Cortex of kidney (tissue), 1 donor: ENCODE measurements at places on chromosomes 4 and X.

DNA sequence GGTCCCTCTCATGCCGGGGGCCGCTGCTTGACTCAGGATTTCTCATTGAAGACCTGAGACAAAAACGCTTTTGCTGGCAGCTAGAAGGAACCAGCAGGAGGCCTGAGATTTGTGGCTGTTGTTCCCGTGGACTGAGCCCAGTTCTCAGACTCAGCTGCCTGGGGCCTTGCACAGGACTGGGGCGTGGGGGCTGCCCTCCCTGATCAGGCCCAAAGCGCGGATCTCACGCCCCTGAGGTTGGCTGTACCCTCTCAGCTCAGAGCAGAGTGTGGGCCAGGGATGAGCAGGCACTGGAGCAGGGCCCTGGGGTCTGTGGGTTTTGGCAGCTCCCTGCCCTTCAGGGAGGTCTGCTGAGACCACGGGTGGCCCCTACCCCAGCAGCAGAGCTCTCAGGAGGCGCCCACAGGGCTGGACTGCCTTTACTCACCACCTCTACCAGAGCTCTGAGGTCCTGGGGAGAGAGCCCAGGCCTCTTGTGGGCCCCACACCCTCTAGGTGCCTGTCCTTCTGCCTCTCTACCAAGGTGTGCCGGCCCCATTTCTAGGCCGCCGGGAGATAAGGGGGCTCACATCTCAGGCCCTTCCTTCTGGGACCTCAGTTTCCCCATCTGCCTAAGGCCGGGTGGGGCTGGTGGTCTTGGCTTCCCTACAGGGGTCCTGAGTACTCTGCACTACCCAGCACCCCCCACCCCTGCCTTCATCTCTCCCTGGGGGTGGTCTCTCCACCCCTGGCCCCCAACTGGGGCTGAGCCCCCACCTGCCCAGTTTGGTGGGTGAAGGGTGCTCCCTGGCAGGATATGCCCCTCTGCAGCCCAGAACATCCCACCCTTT lies 5.6 kb downstream of the MSANTD1 start:
- no peak for DNase-seq

- DNase-seq: no peak
Measured at GRCh38 chr4:89283226-89284009, 24.2 kb downstream of the GPRIN3 start.

DNA sequence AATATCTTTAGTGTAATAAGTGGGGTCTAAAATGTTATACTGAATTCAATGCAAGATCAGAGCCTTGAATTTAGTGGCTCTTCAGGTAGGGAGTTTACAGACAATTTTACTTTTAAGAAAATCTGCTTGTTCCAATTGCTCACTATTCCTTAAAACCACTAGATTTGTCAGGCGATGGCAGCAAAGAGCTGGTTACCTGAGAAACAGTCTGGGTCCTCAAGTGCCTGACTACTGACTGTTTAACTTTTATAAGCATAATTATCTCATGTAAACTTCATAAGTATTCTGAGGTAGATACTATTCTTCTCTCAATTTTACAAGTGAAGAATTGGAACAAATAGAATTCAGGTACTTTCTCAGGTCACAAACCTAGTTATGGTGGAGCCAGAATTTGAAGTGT lies 84.3 kb downstream of the RRAGB start:
- no peak for DNase-seq

DNA sequence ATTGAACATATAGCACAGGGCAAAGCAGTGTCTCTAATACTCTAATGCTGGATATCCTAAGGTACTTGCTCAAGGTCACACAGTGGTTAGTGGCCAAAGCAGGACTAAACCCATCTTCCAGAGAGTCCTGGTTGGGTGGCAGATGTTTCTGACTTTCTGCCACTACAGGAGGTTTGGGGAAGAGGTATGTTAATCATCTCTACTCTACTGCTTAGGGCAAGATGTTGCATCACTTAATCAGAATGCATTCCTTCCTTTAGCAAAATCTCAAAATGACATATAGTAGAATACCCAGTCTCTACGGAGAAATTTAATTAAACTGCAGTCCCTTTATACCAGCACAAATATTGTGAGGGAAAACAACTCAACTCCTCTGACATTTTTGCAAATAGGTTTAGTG lies 190.7 kb upstream of the FAM241A start:
- no peak for DNase-seq

DNA sequence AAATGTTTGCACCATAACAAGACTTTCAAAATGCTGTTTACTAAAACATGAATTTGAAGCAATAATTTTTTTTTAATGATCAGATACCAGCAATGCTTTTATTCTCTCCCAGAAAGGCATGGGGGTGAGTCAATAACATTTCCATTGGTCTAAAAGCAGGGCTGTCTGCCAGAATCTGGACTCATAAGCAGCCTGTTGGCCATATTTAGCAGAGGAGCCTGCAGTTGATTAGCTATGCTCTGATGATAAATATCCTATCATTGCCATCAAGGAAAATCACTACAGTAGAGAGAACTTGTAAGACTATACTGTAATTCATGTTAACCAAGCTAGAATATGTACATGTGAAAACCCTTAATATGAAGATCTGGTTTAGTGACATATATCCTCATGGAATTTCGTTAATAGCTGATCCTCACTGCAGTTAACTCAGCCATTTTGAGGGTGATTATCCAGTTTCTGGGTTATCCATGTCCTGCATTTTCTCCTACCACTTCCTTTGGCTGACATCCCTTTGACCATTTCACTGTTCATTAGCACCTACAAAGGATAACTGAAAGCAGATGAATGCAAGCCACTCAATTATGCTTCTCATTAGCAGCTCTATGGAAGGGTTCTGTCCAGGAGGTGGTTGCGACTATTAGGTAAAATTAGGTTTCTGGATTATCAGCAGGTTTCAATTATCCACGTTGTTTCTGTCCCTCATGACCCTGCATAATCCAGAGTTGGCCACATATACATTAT lies 72.9 kb upstream of the DIAPH2 start:
- no peak for DNase-seq
